Osteoblast (primary cell): ENCODE measurements at places on chromosomes 3 and 15. TPM values are rescaled to one million over a fixed set of nuclear protein-coding genes. Genes with fewer than 3 reads are reported as not detected.

DNA sequence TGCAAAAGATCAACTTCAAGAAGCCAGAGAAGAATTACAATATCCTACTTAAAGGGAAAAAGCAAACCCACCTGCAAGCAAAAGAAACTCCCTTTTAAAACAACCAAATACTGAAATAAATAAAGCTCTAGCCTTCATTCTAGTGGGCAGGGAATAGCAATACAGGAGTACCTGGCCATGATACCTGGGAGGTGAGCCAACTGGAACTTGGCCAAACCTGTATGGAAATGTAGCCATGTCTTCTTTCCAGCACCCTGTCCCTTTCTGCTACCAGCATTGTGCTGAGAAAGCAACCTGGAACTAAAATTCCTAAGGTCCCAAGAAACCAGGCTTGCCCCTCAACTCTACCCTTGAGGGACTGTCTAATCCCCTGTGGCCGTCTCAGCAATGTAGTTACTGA, 530.0 kb downstream of the EPHB1 start:
- no peaks in the 10 kb centered on the region for H3K27me3 ChIP-seq
- H3K4me1 ChIP-seq, result no peaks in the 10 kb centered on the region
- H3K4me3 ChIP-seq, result no peak overlapping the region
- no peak overlapping the region for H3K27ac ChIP-seq
- no peak for DNase-seq

DNA sequence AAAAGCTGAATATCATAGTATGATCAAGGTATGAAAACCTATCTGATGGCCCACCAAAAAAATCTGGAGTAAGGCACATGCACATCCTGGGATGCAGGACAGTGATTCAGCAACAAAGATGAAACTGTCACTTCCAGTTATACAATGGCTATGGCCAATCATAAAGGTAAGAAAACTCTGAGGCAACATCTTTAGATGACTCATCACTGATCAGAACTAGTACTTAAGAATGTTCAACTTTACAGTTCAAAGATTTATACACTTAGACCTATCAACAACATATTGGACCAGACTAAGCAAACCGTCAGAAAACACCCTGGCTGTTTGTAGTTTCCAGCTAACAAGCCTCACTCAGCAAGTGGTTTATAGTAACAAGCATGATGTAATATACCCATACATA, 21.3 kb upstream of the PLCH1 start:
- H3K27me3 ChIP-seq, result no peaks in the 10 kb centered on the region
- no peaks in the 10 kb centered on the region for H3K36me3 ChIP-seq
- H3K4me1 ChIP-seq, result no peaks in the 10 kb centered on the region
- DNase-seq, result no peak

DNA sequence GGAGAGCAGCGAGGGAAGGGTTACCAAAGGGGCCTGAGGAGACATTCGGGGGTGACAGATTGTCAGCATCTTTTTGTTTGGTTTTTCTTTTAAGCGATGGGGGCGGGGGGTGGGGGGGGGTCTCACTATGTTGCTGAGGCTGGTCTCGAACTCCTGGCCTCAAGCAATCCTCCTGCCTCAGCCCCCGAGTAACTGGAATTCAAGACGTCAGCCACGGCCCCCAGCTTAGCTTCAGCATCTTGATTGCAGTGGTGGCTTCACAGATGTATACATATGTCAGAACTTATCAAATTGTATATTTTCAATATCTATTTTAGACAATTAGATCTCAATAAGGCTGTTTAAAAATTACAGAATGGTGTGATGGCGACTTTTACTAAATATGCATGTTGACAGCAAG, 30.9 kb downstream of the ZDHHC19 start:
- H3K27ac ChIP-seq, result no peak overlapping the region
- no peak for DNase-seq
- peaks cover 10% of the 10 kb centered on the region for H3K4me1 ChIP-seq
- H3K36me3 ChIP-seq, result no peaks in the 10 kb centered on the region

Gene TXNRD3
- 18.1 and 20.3 TPM in 2 replicates for total RNA-seq

Gene GPR62
- under 0.01 TPM in 1 of 2 replicates, not detected in the other for total RNA-seq

GRCh38 chr3:9180764-9181117, 68.7 kb downstream of the SRGAP3 start:
- no peak for DNase-seq
- H3K4me3 ChIP-seq, result no peak overlapping the region
- no peaks in the 10 kb centered on the region for H3K4me1 ChIP-seq
- peaks cover 9% of the 10 kb centered on the region for H3K27me3 ChIP-seq
- no peaks in the 10 kb centered on the region for H3K36me3 ChIP-seq

DNA sequence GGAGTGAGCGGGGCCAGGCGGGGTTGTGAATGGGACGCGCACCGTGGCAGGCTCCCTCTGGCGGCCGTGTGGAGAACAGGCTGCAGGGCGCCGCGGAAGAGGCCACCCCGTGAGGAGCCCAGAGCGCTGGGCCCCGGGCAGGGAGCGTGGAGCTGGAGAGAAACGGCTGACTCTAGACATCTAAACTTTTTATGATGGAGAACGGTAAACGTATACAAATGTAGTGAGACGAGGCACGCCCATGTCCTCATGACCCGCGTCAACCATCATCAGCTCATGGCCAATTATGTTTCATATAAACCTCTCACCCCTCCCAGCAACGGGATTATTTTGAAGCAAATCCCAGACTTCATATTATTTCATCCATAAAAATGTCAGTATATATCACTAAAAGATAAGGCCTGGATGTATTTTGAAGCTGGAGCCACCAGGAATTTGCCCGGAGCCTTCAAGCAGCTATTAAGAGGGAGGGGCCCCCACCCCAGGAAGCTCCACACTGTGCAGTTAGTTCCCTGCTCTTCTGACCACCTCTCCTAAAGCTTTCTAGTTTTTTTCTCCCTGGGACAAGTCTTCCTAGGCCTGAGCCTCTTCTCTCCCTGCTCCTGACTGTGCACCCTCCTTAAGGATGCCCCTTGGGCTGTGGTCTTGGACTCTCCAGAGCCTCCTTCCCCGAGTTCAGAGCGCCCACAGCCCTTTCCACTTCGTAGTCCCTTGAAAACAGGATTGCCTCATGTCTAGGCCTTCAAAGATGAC, 149.5 kb downstream of the SMAD6 start:
- no peaks in the 10 kb centered on the region for H3K36me3 ChIP-seq
- H3K27me3 ChIP-seq, result no peaks in the 10 kb centered on the region
- peaks cover 21% of the 10 kb centered on the region for H3K4me1 ChIP-seq
- DNase-seq, result peak; percentile 98

Gene ACTRT3
- total RNA-seq, result 4.3 and 4.7 TPM in 2 replicates

Gene TMEM212
- total RNA-seq, result not detected in 2 replicates

Gene MORC1
- total RNA-seq, result not detected in 2 replicates

DNA sequence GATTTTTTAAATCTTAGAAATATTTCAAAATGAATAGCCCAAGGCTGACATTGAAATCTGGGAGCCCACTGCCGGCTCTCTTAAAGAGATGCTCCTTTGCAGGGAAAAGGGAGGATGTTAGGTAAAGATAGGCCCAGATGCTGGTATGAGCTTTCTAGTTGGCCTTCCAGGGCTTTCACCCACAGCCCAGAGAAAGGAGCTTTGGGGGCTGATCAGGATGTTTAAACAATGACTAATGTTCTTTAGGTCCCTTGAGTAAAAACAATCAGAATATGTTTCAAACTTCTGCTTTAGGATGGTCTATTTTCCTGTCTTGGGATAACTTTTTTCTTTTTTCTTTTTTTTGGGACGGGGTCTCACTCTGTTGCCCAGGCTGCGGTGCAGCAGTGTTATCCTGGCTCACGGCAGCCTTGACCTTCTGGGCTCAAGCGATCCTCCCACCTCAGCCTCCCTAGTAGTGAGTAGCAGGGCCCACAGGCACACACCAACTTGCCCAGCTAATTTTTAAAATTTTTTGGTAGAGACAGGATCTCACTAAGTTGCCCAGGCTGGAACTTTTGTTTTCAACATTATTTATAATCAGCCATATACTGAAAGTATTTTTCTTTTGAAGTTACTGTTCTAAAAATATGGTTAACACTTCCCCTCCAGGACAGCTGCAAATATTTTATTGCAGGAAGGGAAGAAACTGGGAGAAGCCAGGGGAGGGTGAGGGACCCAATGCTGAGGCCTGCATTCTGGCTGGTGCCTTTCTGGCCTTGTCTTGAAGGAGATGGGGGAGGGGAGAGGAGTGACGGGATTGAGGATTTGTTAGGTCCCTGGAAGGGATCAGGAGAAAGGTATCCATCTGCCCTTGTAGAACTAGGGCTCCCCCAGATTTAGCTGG, 70.1 kb downstream of the TRAK1 start:
- H3K36me3 ChIP-seq, result no peaks in the 10 kb centered on the region
- H3K4me3 ChIP-seq, result no peak overlapping the region
- no peaks in the 10 kb centered on the region for H3K27me3 ChIP-seq
- H3K27ac ChIP-seq, result peak overlapping the region; percentile 29

DNA sequence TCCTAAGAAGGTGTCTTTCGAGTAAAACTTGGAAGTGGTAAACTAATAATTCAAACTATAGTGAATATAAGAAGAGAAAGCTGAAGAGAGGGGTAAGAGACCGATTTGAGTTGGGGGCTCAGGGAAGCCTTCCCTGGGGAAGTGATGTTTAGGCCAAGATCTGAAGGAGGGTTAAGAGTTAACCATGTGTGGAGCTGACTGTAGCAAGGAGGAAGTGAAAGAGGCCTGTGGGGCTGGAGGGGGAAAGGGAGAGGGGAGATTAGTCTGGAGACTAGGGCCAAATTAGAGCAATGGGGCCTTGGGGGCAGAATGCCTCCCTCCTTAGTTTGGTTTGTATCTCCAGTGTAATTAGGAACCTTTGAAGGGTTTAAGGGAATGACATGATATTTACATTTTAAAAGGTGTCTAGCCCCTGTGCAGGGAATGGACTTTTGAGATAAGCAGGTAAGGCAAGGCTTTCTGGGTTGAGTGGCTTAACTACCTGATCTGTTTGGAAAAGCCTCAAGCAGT, 2.2 kb downstream of the ZNF592 start:
- no peak overlapping the region for H3K4me3 ChIP-seq
- H3K27me3 ChIP-seq, result no peaks in the 10 kb centered on the region
- no peak for DNase-seq
- peak overlapping the region; percentile 15 for H3K27ac ChIP-seq
- no peaks in the 10 kb centered on the region for H3K36me3 ChIP-seq

Gene CCDC13
- 0.72 and 0.88 TPM in 2 replicates for total RNA-seq

Gene SLC2A2
- total RNA-seq, result not detected in 2 replicates

- peak; percentile 66 for DNase-seq
- peaks cover 33% of the 10 kb centered on the region for H3K4me1 ChIP-seq
- no peak overlapping the region for H3K4me3 ChIP-seq
- H3K27ac ChIP-seq, result peak overlapping the region; percentile 50
These were observed 17.3 kb downstream of the KPNA1 start for GRCh38 chr3:122497425-122497824.

DNA sequence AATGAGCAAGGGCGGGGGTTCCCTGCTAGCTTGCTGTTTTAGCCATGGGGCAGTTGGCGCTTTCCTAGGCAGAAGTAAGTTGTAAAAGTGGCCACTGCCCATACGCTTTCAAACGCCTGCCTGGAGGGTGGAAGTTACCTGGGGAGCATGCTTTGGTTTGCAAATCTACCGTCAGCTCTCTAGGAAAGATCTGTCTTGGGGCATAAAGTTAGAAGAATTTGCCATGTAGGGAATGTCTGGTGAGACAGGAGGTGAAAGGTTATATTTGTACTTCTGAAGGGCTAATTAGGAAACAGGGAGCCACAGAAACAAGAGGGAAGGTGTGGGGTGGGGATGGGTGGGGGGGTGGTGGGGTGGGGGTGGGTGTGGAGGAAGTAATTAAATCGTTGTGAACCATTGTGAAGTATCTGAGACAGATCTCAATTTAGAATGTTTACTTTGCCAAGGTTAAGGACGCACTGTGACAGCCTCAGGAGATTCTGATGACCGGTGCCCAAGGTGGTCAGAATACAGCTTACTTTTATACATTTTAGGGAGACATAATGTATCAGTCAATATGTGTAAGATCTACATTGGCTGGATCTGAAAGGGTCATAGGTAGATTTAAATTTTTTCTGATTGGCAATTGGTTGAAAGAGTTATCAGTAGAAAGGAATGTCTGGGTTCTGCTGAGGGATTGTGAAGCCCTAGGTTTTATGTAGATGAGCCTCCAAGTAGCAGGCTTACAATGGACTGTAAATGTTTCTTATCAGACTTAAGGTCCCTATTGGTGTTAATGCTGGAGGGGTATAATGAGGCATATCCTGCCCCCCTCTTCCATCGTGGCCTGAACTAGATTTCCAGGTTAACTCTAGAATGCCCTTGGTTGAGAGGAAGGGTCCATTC, 62.0 kb upstream of the GCNT3 start:
- DNase-seq, result no peak
- H3K27ac ChIP-seq, result no peak overlapping the region
- no peaks in the 10 kb centered on the region for H3K4me1 ChIP-seq

Gene ACTC1
- not detected in 2 replicates for total RNA-seq

GRCh38 chr3:94036909-94037507, 8.6 kb upstream of the STX19 start:
- no peaks in the 10 kb centered on the region for H3K36me3 ChIP-seq
- no peak overlapping the region for H3K27ac ChIP-seq
- no peaks in the 10 kb centered on the region for H3K4me1 ChIP-seq
- no peaks in the 10 kb centered on the region for H3K27me3 ChIP-seq
- no peak overlapping the region for H3K4me3 ChIP-seq

Gene DNAH12
- total RNA-seq, result under 0.01 TPM in 2 replicates

Gene NOX5
- 0.29 and 0.36 TPM in 2 replicates for total RNA-seq
